Naive thymus-derived CD4-positive, alpha-beta T cell (primary cell): ENCODE measurements at places on chromosomes 3 and 15. TPM values are rescaled to one million over a fixed set of nuclear protein-coding genes. Genes with fewer than 3 reads are reported as not detected.

DNA sequence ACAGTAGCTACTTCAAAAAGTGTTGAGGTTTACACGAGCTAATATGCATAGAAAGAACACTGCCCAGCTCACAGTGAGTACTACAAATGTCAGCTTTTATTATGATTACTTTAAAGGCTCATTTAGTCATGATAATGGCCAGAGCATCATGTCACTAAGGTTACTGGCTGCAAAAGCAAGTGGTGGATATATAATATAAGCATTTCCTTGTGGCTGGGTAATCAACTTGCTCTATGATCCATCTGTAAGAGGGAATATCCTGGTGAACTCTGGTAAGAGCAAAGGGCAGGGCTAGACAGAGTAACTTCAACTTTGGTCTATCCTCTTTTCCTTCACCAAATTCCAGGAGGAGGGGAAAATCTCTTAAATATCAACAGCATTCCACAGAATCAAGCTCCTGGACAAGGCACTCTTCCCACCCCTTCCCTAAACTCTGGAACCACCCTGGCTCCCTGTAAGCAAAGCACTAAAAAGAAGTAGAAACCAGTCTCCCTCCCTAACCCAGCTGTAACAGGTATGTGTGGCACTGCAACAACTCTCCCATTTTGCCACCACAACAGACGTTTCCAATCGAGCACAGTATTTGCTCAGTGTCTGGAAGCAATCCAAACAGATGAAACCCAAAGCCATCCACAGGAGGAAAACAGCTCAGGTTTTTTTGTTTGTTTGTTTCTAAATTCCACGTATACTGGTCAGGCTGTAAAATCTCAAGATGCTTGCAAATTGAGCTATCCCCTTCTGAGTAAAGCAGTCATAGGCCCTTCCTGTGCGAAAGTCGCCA, 13.4 kb downstream of the B4GALT4 start:
- H3K36me3 ChIP-seq, result peaks cover 72% of the 10 kb centered on the region
- H3K4me3 ChIP-seq, result no peak overlapping the region

GRCh38 chr3:34678575-34678974, 880.1 kb downstream of the PDCD6IP start:
- H3K4me1 ChIP-seq, result no peaks in the 10 kb centered on the region
- no peak for DNase-seq
- H3K27ac ChIP-seq, result no peak overlapping the region

GRCh38 chr15:57635300-57635909, 43.7 kb downstream of the MYZAP start:
- DNase-seq, result no peak
- H3K27ac ChIP-seq, result no peak overlapping the region
- H3K36me3 ChIP-seq, result no peaks in the 10 kb centered on the region
- no peak overlapping the region for H3K4me3 ChIP-seq
- H3K4me1 ChIP-seq, result no peaks in the 10 kb centered on the region

DNA sequence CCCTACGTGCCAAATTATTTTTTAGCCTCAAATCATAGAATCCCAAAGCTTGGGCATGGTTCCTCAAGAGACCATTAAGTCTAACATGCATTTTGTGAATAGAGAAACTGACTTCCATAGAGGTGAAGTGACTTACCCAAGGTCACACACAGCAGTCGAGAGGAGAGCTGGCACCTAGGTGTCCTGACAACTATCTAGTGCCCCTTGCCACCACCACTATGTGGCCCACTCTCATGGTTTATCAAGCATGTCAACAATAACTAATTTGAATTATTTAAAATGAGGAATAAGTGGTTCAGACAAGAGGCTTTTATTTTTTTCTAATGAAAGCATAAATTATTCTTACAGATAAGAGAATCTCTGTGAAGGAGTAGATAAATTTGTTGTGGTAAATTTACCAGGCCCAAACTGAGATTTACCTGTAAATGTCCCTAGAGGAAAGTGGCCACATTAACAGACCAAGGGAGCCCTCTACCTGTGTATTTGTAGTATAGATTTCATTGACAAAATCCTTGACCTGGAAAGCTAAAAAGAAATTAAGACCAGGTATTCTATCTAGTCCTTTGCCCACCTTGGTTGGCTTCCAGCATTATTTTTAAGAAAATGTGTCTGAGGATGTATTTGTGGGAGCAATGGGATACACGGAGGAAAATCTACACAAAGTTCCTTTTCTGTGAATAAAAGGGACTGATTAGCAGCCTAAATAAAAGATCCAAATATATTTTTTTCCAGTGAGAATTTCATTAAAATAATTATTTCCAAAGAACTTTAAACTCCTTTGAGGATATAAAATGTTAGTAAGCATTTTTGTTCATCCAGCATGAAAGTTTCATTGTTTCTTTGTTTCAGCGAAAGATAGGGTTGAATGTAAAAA, 49.1 kb downstream of the IQCH start:
- H3K27me3 ChIP-seq, result no peaks in the 10 kb centered on the region
- H3K4me3 ChIP-seq, result no peak overlapping the region
- no peaks in the 10 kb centered on the region for H3K36me3 ChIP-seq
- no peak overlapping the region for H3K27ac ChIP-seq

- DNase-seq, result no peak
- H3K27me3 ChIP-seq, result no peaks in the 10 kb centered on the region
- H3K36me3 ChIP-seq, result no peaks in the 10 kb centered on the region
- peak overlapping the region; percentile 88 for H3K4me3 ChIP-seq
- peak overlapping the region; percentile 77 for H3K27ac ChIP-seq
Measured at GRCh38 chr3:50226888-50227389, 9.1 kb upstream of the GNAI2 start.

DNA sequence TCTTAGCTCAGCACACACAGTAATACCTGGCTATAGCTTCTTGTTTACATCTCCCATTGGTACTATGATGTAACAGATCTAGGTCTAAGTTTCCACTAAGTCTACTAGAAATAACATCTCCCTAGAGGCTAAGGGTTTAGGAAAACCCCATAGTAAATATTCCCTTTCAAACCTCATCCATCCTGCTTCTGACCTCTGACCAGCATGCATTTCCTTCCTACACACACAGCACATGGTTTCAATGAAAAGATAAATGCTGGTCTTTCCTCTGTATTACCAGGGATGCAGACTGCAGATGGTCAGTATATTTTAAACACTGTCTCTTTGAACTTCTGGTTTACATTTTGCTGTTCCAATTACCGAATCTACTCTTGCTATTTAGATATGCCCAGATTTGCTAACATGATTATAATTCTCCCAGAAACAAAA, 96.6 kb downstream of the EFL1 start:
- H3K27ac ChIP-seq, result no peak overlapping the region
- no peak overlapping the region for H3K4me3 ChIP-seq
- no peaks in the 10 kb centered on the region for H3K4me1 ChIP-seq
- no peak for DNase-seq

- no peaks in the 10 kb centered on the region for H3K27me3 ChIP-seq
- H3K36me3 ChIP-seq, result peaks cover 22% of the 10 kb centered on the region
- no peak for DNase-seq
- no peaks in the 10 kb centered on the region for H3K4me1 ChIP-seq
Measured at GRCh38 chr3:18363338-18363737, 61.8 kb downstream of the SATB1 start.

- H3K27ac ChIP-seq, result no peak overlapping the region
- no peak overlapping the region for H3K4me3 ChIP-seq
- no peaks in the 10 kb centered on the region for H3K27me3 ChIP-seq
- H3K4me1 ChIP-seq, result peaks cover 76% of the 10 kb centered on the region
- no peaks in the 10 kb centered on the region for H3K36me3 ChIP-seq
- DNase-seq, result no peak
Measured at GRCh38 chr15:67114846-67115585, 49.6 kb downstream of the SMAD3 start.

DNA sequence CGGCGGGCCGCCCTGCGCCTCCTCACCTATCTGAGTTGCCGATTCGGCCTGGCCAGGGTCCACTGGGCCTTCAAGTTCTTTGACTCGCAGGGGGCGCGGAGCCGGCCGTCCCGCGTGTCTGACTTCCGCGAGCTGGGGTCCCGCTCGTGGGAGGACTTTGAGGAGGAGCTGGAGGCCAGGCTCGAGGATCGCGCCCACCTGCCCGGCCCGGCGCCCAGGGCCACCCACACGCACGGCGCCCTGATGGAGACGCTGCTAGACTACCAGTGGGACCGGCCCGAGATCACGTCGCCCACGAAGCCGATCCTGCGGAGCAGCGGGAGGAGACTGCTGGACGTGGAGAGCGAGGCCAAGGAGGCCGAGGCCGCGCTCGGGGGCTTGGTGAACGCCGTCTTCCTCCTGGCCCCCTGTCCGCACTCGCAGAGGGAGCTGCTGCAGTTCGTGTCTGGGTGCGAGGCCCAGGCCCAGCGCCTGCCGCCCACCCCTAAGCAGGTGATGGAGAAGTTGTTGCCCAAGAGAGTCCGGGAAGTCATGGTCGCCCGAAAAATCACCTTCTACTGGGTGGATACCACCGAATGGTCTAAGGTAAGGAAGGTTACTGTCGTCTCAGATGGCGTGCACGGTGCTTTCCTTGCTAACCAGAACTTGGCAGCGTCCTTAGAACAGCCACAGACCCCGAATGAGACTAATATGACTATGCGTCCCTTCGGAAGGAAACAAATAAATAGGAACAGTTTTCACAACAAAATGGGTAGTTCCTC, 567 bp downstream of the TICRR start:
- H3K36me3 ChIP-seq, result no peaks in the 10 kb centered on the region
- no peaks in the 10 kb centered on the region for H3K27me3 ChIP-seq
- H3K4me3 ChIP-seq, result peak overlapping the region; percentile 86
- peak overlapping the region; percentile 10 for H3K27ac ChIP-seq

GRCh38 chr15:86830304-86830703, 750.6 kb downstream of the AGBL1 start:
- no peaks in the 10 kb centered on the region for H3K27me3 ChIP-seq
- H3K4me1 ChIP-seq, result no peaks in the 10 kb centered on the region
- H3K27ac ChIP-seq, result no peak overlapping the region
- H3K4me3 ChIP-seq, result no peak overlapping the region
- no peak for DNase-seq

GRCh38 chr3:24157106-24157505, 212.0 kb downstream of the NR1D2 start:
- no peak overlapping the region for H3K27ac ChIP-seq
- no peak overlapping the region for H3K4me3 ChIP-seq
- H3K27me3 ChIP-seq, result no peaks in the 10 kb centered on the region
- DNase-seq, result no peak
- no peaks in the 10 kb centered on the region for H3K36me3 ChIP-seq

- H3K36me3 ChIP-seq, result no peaks in the 10 kb centered on the region
- H3K27me3 ChIP-seq, result no peaks in the 10 kb centered on the region
Measured at GRCh38 chr3:41328926-41329325, 129.6 kb downstream of the CTNNB1 start.

DNA sequence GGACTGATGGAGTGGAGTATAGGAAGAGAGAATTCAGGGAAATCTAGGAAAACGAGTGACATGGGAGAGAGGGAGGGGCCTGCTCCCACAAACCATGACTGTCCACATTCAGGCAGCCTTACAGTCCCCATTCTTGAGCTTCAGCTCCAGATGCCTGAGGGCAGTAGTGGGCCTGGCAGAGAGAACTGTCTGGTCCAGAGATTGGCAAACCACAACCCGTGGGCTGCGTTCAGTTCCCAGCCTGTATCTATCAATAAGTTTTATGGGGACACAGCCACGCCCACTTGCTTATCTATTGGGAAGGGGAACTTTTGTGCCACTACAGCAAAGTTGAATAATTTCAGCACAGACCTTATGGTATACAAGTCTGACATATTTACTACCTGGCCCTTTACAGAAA, 63.8 kb downstream of the SLCO2A1 start:
- no peak overlapping the region for H3K27ac ChIP-seq
- H3K4me1 ChIP-seq, result no peaks in the 10 kb centered on the region
- no peak for DNase-seq
- no peak overlapping the region for H3K4me3 ChIP-seq

- DNase-seq, result no peak
- H3K4me3 ChIP-seq, result no peak overlapping the region
- no peaks in the 10 kb centered on the region for H3K4me1 ChIP-seq
- peaks cover 24% of the 10 kb centered on the region for H3K36me3 ChIP-seq
Measured at GRCh38 chr3:37295925-37296324, 121.5 kb upstream of the LRRFIP2 start.

The GREM1 gene
- polyA plus RNA-seq, result not detected

The TEX264 gene
- 115 TPM for polyA plus RNA-seq

The ARPIN gene
- polyA plus RNA-seq, result not detected
